ENCODE measurements at places on chromosomes 5 and 9. TPM values are rescaled to one million over a fixed set of nuclear protein-coding genes. Genes with fewer than 3 reads are reported as not detected.

The FBXL7 gene
- 1.2 TPM for total RNA-seq

DNA sequence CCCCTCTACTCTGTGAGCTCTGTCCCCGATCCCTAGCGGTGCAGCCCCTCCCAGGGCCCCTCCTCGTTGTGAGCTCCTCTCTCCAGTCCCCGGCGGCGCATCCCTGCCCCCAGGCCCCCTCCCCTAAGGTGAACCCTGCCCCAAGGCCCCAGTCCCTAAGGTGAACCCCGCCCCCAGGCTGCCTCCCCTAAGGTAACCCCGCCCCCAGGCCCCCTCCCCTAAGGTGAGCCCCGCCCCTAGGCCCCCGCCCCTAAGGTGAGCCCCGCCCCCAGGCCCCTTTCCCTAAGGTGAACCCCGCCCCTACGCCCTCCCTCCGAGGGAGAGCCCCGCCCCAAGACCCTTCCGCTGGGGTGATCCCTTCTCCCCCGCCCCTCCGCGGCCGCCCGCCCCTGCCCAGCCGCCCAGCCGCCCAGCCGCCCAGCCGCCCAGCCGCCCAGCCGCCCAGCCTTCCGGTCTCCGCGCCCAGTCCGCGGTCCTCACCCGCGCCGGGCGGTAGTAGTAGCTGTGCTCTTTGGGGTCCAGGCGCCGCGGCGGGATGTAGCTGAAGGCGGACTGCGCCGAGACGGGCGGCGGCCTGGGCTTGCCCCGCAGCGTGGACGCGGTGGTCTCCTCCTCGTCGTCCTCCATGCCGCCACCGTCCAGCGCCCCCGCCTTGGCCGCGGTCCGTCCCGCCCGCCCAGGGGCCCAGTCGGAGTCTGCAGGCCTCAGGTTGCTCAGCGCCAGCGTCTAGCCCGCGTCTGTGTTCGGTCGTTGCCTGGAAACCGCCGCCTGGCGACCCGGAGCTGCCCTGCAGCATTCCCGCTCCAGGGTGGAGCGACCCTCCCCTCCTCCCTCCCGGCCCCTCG, at the start of gene CFAP90:
Gene CFAP90, minus strand, starts transcription at position 739 of the 845 bp plus-strand sequence. Its CDS starts 112 bp downstream, at position 627.
- DNase-seq: peak; percentile 49

GRCh38 chr9:88748566-88749261, 213.7 kb downstream of the NXNL2 start:
- no peak for DNase-seq

GRCh38 chr9:99000476-99001395, 57.0 kb downstream of the COL15A1 start:
- DNase-seq: peak; percentile 45

DNA sequence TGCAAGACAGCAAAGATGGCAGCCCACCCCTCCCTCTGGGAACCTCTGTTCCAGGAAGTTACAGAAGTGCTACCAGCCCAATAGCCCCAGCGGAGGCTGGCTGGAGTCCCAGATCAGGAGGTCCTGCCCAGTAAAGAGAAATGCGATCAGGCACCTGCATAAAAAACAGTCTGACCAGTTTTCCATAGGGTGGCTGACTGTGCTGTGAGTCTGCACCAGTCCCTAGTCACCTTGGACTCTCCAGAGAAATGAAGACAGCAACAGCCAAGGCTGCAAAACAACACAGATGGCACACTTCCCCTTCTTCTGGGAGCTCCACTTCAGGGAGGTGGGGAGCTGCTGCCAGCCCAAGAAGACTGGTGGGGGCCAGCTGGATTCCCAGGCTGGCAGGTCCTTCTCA, 265.5 kb upstream of the PCSK5 start:
- DNase-seq: no peak

GRCh38 chr9:37187713-37188439, 67.5 kb downstream of the ZCCHC7 start:
- DNase-seq: no peak

- DNase-seq: no peak
Measured at GRCh38 chr9:121989010-121989409, 104.1 kb downstream of the TTLL11 start.

DNA sequence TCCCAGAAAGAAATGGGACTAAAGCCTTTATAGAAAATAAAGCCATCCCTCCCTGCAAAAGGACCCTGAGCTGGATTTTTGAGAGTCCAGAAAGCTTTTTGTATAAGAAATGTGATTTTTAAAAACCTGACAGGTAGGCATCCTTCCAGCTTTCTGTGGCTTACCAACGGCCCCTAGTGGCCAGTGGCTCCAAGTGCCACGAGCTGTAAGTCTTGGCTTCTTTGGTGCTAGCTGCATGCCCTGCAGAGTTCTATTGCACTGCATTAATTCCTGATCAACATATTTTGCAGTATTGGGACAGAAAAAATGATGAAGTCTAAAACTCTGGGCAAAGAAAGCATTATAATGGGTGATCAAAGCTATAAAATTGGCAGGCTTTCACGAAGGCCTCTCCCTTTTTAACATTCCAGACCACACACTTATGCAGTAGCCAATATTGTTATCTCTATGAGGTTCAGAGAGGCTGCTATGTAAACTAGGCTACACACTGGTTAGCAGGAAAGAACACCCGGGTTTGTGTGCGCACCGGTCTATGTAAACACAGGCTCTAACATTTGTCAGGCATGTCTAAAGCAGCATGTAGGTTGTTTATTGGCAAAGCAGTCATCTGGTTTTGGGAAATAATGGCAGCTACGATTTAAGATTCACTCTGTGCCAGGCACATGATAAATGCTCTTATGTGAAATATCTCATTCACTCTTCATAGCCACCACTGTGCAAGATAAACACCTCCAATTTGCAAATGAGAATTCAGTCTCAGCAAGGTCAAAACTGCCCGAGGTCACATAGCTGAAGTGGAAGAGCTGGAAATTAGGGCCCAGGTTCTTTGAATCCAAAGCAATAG, 55.2 kb downstream of the NMUR2 start:
- DNase-seq: peak; percentile 34

DNA sequence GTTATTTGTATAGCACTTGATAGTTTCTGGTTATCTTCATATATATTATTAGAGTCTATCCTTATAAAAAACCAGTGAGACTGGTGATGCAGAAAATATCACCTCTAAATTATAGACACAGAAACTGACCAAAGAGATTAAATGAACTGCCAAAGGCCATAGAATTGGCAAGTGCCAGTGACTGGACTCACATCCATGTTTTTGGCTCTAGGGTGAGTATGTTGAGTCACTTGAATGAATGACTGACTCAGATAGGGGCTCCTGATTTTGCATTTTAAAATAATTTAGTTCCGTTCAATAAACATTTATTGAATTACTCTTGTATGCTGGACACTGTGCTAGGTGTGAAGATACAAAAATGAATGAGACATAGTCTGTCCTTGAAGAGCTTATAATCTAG, 70.7 kb downstream of the NR2F1 start:
- no peak for DNase-seq

GRCh38 chr9:88508326-88508725, 26.7 kb upstream of the NXNL2 start:
- DNase-seq: no peak

DNA sequence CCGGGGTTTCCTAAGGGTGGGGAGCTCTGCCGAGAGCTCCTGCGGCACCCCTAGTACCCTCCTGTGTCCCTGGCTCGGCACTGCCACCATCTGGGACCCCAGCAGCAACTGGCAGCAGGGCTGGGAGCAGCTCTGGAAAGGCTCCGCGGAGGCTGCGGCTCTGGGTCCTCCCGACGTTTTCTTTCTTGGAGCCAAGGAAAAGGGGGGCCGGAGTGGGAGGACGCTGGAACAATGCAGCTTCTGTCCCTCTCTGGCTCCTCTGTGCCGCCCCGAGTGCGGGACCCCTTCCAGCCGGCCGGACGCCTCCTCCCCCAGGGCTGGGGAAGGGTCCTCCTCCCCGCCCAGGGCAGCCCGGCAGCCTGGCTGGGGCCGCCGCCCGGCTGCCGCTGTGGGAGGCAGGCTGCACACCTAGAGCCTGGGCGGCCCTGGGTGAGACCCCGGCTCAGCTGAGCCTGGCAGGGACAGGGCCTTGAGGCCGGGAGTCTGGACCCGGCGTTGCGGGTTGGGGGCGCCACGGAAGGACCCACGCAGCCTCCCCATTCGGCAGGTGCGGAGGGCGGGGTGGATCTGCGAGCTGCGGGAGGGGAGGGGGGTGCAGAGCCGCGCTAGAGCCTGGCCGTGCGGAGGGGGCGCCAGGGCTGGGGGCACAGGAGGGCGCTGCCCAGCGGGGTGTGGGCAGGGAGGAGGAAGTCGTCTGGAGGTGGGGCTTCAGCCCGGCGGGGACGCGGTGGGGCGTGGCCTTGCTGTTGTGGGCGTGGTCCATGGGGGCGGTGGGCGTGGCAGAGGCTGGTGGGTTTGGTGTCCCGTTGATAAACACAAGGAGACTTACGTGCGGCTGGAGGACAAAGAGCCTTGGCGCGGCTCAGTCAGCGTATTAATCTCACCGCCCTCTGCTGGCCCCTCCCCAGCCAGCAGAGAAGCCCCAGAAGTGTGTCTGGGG, 15.1 kb downstream of the GPSM1 start:
- peak; percentile 67 for DNase-seq

DNA sequence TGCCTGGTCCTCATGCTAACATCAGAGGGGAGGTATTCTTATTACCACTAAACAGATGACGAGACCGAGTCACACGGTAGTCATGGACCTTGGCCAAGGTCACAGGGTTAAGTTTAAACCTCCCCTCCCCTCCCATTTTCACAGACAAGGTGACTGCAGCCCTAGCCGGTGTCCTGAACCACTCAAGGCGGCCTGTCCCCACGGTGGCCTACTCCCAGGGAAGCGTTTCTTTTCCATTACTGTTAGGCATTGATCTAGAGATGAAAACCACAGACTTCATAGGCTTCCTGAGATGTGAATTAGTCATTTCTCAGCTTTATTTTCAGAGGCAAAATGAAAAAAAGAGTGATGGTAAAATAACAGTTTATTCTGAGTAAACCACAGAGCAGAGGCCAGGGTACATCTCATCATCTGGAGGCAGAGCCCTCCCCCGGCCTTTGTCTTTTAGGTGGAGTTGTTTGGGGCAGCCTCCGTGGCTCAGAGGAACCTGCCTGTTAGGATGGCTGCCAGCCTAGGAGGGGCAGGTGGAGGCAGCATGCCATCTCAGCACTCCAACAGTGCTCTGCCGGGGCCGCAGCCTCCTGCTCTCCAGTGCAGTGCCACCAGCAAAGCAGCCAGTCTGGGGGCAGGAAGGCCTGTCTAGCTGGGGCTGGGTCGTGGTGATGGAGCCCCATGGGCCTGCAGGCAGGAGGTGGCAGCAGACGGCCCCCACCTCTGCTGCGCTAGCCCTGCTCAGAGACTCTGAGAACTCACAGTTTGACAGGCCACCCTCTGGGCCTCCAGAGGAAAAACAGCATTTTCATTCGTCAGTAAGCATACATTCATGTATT, 71.2 kb downstream of the RAPGEF1 start:
- peak; percentile 48 for DNase-seq
